ENCODE measurements at places on chromosomes 4 and X.

GRCh38 chrX:24483596-24483995 is 18.5 kb downstream of the PDK3 start:
- no peak for DNase-seq

DNA sequence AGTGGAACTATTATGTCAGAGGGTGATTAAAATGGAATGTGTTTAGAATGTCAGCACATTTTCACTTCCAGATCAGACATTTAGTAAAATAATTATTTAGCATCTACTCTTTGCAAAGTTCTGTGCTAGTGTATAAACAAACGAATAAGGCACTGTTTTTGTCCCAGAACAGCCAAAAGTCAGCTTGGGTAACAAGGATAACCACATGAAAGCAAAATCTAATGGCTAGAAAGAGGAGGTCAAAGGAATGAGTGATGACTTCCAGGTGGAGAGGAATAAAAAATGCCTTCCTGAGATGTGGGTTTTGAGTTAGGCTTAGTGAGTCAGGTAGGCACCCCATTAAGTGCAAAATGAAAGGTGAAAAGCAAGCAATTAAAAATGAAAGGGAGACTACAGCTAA is 112.6 kb downstream of the ATP10D start:
- no peak for DNase-seq

- DNase-seq: no peak
These were observed 37.4 kb downstream of the DAPP1 start for GRCh38 chr4:99853999-99854398.

DNA sequence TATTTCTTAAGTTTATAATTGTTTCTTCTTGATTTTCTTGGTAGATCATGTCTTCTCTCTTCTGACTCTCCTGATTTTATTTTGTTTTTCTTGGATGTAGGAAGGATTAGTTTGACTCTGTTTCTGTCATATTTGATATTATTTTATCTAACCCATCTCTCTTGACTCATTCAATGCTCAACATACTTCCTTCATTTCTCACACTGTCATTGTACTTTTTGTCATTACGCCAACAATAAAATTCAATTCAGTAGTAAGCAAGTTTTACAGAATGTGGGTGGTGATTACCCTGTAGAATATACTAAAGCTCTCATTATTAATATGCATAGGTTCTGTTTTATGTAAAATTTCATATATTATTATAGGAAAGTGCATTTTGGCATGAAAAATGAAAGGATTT is 1303.0 kb upstream of the AGA start:
- no peak for DNase-seq

DNA sequence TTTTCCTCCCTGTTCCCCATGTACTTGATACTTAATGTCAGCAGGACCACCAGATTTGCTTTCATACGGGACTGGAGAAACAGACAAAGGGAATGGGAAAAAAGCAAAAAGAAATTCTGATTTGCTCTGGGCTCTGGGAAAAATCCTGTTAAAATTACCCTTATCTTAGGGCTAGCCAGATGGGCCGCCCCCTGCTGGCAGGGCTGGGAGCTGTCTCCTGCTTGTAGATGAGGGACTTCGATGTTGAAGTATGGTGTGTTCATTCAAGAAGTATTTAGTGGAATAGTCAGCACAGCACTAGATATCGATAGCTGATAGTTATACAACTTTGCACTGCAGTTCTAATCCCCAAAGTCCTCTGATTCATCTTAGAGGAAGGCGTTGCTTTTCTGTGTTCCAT is 45.8 kb downstream of the BCORL1 start:
- DNase-seq: no peak

DNA sequence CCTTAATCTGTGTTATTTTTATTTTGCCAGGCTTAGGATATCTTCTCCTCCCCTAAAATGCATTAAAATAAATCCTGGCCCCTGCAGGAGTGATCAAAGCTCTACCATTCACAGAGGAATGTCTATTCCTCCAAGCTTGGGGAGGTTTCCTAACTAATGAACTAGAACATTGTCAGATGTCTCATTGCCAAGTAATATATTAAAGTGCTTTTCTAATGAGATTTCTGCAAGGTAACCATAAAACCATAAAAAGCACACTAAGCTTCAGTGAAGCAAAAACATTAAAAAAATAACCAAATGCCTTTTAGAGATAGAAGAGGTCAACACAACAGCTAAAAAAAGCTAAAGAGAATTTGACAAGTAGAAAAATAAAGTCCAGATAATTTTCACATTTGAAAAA is 34.8 kb downstream of the IGFBP7 start:
- no peak for DNase-seq

- no peak for DNase-seq
These were observed 275.4 kb downstream of the SHOX start for GRCh38 chrX:905848-906566.

DNA sequence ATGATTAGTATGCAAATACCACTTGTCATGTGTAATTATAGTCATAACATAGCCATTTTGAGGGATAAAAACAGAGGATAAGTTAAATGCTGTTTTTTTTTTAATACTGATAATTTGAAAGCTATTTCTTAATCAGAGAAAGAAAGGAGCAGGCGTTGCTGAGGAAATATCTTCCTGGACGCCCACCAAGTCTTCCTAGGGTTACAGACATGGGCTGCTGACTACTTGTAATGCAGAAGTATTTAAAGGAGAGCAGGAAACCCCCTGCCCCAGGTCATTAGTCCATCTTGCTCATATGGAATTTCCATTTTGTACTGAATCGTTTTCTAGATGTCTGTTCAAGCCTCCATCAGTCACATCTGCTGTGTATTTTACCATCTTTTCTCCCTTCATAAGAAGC is 176.2 kb downstream of the ADGRL3 start:
- no peak for DNase-seq

DNA sequence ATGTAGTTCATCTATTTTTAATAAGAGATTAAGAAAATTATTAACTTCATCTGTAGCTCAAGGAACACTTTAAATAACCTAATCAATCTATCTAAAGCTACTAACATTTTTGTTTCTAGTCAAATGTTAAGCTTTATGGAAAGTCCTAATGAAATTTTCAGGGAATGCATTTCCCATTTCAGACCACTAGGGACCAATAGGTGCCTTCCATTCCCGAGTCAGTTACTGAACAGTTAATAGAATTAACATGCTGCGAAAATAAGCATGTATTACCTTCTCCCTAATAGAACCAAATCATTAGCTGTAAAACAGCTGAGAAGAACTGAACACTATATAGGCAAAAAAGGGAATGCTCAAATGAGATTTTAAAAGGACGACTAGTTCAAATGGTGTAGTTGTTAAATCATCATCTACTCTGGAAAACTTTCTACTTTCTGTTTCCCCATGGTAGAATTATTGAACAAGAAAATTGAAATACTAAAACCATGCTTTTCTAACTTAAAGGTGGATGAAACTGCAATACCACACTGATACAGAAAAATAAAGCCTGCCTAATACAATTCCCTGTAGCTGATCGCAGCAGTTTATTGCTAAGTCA is 22.5 kb downstream of the STX18 start:
- DNase-seq: no peak

- DNase-seq: no peak
These were observed 58.7 kb upstream of the EMCN start for GRCh38 chr4:100576570-100576969.

DNA sequence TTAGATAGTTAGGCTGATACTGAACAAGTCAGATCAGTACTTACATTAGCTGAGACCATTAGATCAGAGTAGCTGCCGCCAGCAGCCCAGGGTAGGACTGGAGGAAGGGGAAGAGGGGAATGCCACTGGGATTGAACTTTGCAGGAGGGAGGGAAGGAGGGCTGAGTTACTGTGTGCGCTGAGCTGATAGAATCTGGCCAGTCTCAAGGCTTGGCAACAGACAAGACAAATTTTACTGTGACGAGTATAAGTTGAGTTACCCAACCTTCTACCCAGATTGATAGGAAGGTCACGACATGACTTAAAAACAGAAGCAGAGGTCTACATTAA is 372.1 kb downstream of the OPHN1 start:
- DNase-seq: no peak

DNA sequence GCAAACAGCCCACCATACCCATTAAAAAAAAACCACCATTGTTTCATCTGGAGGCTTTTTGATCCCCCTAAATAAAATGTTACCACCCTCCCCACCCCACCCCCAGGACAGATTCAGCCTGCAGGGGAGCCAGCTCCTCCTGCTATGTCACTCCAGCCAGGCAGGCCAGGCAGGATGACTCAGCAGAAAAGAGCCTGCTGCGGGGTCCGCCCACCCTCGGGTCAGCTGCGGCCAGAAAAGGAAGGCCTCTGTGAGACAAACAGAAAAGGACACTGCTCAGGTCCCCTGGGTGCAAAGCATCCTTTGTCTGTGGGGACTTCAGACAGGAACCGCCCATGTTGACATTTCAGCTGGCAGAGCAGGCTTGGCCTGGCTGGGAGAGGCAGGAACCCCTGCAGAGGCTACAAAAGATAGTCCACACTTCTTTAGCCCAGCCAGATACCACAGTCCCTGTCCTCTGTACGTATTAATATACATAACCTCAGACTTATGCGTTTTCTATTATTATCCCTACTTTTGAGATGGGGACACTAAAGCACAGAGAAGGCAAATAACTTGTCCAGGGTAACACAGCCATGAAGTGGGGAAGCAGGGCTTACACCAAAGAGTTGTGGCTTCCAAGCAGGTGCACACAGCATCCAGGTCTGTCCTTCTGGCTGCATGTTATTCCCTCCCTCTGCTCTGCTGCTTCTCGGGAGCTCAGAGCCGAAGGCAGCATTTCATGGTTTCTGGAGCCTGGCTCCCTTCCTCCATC is 147.7 kb downstream of the CPEB2 start:
- DNase-seq: no peak

GRCh38 chr4:17008834-17009345 is 110.4 kb upstream of the LDB2 start:
- no peak for DNase-seq

DNA sequence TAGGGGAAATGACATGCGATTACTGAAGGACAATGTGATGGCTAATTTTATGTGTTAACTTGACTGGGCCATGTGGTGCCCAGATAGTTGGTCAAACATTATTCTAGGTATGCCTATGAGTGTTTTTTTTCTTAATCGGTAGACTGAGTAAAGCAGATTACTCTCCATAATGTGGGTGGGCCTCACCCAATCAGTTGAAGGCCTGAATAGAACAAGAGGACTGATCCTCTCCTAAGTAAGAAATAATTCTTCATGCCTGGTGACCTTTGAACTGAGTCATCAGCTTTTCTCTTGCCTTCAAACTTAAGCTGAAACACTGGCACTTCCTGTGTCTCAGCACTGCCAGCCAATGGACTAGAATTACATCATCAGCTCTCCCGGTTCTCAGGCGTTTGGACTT is 164.0 kb upstream of the FGF13 start:
- DNase-seq: no peak

- no peak for DNase-seq
These were observed 20.8 kb upstream of the AP1AR start for GRCh38 chr4:112210777-112211176.

GRCh38 chr4:55524844-55525571 is 21.7 kb downstream of the CLOCK start:
- DNase-seq: no peak

- DNase-seq: no peak
These were observed 2.4 kb downstream of the CXXC4 start for GRCh38 chr4:104492183-104492771.

DNA sequence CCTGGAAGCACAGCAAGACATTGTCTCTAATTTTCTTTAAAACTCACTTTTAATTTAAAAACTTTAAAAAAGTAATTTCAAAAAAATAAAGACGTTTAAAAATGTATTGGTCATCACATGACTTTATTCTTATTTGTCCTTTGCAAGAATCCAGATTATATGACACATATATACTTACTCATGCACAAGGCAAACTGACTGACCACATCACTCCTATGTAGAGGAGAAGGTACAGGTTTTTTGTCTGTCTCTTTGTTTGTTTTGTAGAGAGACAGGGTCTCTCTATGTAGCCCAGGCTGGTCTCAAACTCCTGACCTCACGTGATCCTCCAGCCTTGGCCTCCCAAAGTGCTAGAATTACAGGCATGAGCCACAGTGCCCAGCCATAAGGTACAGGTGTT is 28.6 kb downstream of the MAML3 start:
- DNase-seq: no peak

DNA sequence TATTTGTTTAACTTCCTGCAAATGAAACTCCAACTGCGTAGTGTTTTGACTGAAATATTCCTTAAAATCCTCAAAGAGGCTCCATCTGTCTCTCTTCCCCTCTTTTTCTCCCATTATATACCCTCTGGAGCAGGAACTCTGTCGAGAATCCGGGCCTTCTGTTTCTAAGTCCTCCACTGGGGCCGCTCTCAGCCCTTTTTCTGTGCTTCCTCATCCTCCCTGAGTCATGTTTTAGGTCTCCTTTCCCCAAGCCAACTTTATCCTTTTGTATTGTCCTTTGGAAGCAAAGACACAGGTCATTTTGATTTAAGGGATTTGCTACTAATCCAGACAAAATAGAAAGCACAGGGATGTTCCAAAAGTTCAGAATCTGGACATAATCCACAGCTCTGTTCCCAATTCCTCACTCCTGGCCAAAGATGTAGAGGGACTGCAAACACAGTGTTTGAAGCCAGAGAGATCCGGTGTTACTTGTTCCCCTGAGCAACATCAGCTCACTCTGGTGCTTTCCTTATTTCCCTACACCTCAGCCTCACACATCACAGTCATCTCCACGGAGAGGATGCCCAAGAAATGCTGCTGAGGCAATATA is 131.0 kb upstream of the KLF3 start:
- no peak for DNase-seq

DNA sequence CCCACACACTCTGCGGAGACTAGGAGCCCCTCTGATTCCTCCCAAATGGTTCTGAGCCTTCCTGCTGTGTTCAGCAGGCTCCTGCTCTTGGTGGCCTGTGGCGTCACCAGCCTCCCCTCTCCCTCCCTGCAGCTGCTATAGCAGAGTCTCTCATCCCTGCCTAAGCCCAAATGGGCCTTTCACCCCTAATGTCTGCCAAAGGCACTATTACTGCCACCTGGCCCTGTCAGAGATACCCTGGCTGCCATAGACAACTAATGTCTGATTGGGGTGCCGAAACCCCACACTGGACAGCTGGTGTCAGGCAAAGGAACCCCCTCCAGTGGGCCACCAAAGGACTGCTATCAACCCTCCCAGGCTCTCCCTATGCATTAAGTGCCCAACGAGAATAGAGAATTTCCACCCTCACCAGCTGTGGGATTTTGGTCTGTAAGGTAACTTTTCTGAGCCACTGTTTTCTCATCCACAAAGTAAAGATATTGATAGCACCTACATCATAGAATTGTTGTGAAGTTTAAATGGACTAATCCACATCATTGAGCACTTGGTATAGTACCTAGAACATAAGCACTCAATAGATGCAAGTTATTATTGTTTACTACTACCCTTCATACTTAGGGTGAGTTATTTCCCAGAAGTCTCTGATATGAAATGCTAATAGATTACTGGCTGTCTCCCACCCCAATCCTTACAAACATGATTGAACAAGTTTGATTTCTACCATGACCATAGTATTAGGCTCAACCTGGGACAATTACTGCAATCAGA is 421.3 kb downstream of the MID1IP1 start:
- DNase-seq: no peak

DNA sequence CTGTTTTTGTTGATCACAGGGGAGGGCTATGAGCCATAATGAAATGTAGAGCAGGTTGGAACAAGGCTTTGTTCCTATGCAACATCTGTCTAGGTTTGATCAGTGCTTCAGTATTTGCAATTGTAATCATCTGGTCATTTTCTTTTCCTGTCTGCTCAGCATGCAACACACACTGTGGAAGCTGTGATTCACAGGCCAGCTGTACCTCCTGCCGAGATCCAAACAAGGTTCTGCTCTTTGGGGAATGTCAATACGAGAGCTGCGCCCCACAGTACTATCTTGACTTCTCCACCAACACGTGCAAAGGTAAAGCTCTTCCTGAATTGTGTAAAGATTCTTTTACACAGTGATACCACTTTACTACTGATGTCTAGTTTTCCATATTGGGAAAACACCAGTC is 181.9 kb upstream of the ANXA3 start:
- no peak for DNase-seq

All from stimulated activated CD8-positive, alpha-beta memory T cell treated with anti-CD3 and anti-CD28 coated beads, Interleukin-7, amount 100 ng/mL, for 1 hour (primary cell).